ENCODE measurements at places on chromosomes 2 and 18.

- no peak for DNase-seq
These were observed 129.1 kb upstream of the MMADHC start for GRCh38 chr2:149716687-149717086.

GRCh38 chr2:162301151-162301804 lies 17.2 kb downstream of the IFIH1 start:
- peak; percentile 12 for DNase-seq

GRCh38 chr2:200812122-200813022 lies 662 bp downstream of the BZW1 start:
- peak; percentile 91 for DNase-seq

DNA sequence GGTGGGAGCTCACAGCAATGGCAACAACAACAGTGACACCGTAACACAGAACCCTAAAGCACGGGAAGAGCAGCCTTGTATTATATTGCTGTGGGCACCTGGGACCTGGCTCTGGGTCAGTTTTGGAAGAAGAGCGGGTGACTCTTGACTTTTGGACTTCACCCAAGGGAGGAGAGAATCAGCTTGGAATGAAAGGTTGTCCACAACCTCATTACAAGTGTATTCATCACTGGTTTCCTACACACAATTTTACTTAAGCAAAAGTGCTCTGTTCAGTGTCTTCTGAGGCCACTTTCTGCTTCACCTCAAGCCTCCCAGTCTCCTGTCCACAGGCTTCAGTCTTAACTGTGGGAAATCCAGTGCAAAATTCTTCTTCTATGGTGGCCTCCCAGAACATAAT lies 263.8 kb downstream of the KCNE4 start:
- DNase-seq: no peak

DNA sequence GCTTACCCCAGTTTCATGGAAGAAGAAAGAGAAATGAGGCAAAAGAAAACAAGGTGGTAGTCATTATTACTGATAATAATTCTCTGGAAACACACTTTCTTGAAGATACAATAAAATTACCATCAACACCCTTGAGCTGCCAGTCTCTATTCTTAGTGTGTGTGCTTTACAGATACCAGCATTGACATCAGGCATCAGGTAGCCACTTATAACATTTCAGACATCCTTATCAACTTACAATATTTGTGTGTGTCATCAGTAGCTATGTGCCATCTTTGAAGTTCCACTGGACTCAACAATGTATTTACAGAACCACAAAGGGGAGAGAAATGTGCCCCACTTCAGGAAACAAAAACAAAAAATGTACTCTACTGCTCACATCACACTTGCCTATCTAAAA lies 62.1 kb downstream of the TCF4 start:
- DNase-seq: no peak

- no peak for DNase-seq
These were observed 48.0 kb downstream of the ARHGAP15 start for GRCh38 chr2:143177096-143177786.

GRCh38 chr2:188425266-188425665 lies 133.6 kb downstream of the GULP1 start:
- DNase-seq: no peak

DNA sequence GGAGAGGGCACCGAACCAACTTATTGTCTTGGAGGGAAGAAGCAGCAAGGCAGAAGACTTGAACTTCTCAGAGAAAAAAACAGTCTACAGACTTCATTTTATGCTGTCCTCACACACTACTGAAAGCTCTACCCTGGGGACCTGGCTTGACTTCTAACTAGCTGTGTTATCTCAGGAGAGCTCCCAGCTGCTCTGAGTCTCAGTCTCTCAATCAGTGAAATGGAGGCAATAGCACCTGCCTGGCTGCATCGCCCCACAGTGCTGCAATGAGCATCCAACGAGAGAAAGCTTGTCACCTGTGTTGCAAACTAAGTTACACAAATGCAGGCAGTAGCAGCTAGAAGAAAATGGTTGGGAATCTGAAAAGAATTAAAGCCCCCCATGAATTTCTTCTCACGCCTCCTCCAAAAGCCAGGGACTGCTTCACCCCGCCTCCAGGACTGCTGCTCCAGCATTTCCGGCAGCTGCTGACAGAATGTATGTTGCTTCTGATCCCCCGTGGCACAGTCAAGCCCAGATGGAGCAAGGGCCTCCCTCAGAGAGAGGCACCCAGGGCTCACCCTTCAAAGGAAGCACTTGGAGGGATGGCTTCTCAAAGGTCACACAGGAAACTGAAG lies 116.3 kb downstream of the BCL11A start:
- DNase-seq: no peak

- DNase-seq: no peak
These were observed 150.6 kb upstream of the GALNT5 start for GRCh38 chr2:157106950-157107349.

GRCh38 chr18:60739212-60739611 lies 366.6 kb upstream of the MC4R start:
- no peak for DNase-seq

GRCh38 chr18:50163505-50163904 lies 31.4 kb downstream of the MYO5B start:
- DNase-seq: no peak

- DNase-seq: no peak
These were observed 113.1 kb upstream of the WDR75 start for GRCh38 chr2:189327879-189328847.

- DNase-seq: no peak
These were observed 153.7 kb downstream of the GALNT3 start for GRCh38 chr2:165640247-165640929.

- DNase-seq: no peak
These were observed 51.8 kb downstream of the USP34 start for GRCh38 chr2:61419129-61419528.

- no peak for DNase-seq
These were observed 3.8 kb downstream of the SAG start for GRCh38 chr2:233311241-233311926.

DNA sequence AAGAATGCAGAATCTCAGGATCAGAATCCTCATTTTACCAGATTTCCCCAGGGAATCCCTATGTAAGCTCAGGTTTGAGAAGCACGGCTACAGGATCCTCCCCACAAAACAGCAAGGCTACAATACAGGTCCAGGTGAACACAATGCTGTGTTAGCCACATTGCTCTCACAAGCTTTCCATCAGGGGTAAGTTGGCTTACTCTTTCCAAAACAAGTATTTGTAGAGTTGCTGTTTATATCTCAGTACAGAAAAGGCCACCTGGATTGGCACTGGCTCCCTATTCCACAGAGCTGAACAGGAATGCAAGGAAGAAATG lies 11.0 kb downstream of the SPRED2 start:
- DNase-seq: no peak

GRCh38 chr2:72148837-72149555 lies 1.3 kb upstream of the CYP26B1 start:
- DNase-seq: no peak

- DNase-seq: peak; percentile 4
These were observed 17.9 kb upstream of the VPS4B start for GRCh38 chr18:63440219-63440618.

GRCh38 chr18:13703899-13704298 lies 22.5 kb downstream of the FAM210A start:
- no peak for DNase-seq

DNA sequence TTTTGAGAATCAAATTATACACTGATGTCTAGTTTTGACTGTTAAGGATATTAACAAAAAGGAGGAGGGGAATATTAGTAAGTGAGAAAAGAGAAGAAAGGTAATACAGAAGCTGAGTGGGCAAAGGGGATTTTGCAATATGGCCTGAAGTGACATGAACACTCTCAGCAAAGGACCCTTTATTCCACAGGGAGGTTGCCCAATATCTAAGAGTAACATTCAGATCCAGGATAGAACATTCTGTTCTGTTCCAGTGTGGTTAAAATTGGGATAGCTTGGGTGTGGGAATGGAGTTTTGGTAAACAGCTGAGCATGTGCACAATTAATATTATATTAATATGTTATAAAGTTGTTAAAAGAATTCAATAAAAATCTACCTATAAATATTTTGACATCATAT lies 120.1 kb downstream of the ZNF385B start:
- no peak for DNase-seq

DNA sequence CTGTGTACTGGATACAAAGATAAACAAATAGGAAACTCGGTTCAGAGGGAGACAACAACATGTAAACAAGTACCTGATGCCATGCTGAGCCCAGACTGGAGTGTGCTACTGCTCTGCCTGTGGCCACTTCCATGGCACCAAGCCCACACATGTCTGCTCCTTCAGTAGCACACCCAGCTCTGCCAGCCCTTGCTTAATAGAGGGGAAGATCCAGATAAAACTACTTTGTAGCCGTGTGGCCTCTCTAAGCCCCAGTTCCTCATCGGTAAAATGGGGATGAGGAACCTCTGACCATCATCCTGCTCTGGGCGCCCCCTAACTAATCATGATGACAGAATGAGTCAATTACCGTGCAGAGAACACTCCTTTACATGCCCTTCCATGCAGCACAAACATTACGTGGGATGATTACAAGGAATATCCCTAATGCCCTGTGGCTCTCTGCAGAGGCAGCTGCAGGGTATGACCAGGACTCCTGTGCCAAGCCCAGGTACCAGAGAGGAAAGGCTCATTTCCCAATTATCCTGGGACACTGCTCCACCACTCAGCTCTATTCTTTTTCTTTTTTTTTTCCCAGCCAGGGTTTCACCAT lies 34.9 kb downstream of the DNMT3A start:
- no peak for DNase-seq

- no peak for DNase-seq
These were observed 14.7 kb upstream of the CLIP4 start for GRCh38 chr2:29100564-29100963.

- DNase-seq: no peak
These were observed 52.6 kb upstream of the ASAP2 start for GRCh38 chr2:9154061-9154460.

- no peak for DNase-seq
These were observed 76.4 kb downstream of the SRD5A2 start for GRCh38 chr2:31504311-31504710.

DNA sequence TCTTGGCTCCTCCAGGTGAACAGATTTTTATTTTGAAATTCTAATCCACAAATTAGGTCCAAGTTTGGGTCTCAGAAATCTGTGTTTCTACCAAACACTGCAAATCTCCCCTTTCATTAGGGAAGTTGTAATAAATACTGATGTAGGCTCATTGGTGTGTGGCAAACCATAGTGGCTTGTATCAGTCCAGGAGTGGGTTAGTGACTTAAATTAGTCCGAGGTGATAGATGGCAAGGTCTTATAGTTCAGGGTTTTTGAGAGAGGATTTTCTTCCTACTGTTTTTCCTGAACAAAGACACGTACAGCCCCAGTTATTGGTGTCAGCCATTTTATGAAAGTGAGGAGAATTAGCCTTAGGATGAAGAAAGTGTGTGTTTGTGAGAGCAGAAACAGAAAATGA lies 74.6 kb downstream of the RPRM start:
- DNase-seq: no peak
